Stimulated activated CD4-positive, alpha-beta T cell treated with anti-CD3 and anti-CD28 coated beads, Interleukin-2, amount 100 ng/mL, for 24 hours (primary cell): ENCODE measurements at places on chromosomes 6 and 20.

GRCh38 chr6:170407932-170408331 lies 101.4 kb downstream of the FAM120B start:
- no peak for DNase-seq

- no peak for DNase-seq
These were observed 263.5 kb downstream of the THBS2 start for GRCh38 chr6:168990019-168990751.

GRCh38 chr20:41014561-41015088 lies 14.0 kb upstream of the TOP1 start:
- no peak for DNase-seq

- no peak for DNase-seq
These were observed 112.8 kb downstream of the SAMD5 start for GRCh38 chr6:147621263-147621662.

DNA sequence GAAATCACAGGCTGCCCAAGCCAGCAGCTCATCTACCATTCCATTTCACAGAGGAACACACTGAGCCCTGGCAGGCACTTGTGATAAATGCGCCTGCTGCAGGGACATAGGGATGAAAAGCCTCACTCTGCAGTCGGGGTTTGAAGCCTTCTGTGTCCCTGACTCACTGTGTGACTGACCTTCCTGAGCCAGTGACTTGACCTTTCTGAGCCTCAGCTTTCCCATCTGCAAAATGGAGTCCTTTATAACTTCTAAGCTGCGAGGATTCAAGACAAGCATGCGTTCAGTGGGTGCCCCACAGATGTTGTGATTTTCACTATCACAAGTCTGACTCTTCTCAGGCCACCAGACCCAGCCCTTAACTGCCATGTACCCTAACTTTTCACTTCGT lies 5.5 kb downstream of the TGM2 start:
- DNase-seq, result no peak

DNA sequence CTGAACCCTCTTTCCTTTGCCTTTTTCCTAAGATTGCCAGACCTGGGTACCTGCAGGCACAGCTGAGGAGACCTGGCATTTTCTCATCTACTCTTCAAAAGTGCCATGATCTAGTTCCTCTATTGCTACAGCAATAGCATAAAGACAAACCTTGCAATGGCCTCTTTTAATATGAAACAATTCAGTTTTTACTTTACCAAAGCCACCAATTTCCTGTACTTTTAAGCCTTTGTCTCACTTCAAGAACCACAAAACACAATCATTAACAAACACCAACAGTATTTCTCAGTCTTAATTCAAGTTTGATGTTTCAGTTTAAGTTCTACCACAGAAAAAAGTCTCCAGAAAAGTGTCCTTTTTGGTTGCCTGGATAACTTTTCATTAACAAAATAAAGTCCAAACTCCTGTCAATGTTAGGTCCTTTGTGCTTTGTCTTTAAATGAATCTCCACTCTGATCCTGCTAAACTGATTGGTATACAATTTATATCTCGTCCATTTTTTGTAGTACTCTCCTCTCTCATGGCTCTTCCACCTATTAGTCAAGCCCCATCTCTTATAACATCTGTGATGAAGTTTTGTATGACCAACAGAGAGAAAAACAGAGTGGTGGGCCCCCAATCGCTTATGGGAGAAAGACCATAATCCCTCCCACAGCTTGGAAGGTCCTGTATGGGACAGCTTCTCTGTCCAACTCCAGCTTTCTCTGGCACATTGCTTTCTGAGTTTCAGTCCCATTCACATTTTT lies 50.5 kb upstream of the THEMIS start:
- DNase-seq, result no peak

DNA sequence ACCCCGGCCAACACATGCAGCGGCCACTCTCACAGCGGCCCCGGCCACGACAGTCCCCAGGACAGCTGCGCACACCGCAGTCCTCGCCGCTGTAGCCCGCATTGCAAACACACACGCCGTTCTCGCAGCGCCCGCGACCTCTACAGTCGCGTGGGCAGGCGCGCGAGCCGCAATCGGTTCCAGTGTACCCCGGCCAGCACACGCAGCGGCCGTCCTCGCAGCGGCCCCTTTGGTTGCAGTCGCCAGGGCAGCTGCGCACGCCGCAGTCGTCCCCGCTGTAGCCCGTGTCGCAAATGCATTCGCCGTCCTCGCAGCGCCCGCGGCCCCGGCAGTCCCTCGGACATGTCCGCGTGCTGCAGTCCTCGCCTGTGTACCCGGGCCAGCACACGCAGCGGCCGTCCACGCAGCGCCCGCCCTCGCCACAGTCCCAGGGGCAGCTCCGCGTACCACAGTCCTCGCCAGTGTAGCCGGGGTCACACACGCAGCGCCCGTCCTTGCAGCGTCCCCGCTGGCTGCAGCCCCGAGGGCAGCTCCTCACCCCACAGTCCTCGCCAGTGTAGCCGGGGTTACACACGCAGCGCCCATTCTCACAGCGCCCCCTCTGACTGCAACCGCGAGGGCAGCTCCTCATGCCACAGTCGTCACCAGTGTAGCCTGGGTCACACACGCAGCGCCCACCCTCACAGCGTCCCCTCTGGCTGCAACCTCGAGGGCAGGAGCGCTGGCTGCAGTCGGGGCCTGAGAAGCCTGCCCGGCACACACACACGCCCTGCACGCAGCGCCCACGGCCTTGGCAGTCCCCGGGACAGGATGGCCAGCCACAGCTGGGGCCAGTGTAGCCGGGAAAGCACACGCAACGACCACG lies 12.5 kb downstream of the TNXB start:
- DNase-seq, result no peak

GRCh38 chr20:22489626-22490286 lies 94.6 kb downstream of the FOXA2 start:
- no peak for DNase-seq

GRCh38 chr20:745683-746301 lies 22.5 kb downstream of the SLC52A3 start:
- no peak for DNase-seq

DNA sequence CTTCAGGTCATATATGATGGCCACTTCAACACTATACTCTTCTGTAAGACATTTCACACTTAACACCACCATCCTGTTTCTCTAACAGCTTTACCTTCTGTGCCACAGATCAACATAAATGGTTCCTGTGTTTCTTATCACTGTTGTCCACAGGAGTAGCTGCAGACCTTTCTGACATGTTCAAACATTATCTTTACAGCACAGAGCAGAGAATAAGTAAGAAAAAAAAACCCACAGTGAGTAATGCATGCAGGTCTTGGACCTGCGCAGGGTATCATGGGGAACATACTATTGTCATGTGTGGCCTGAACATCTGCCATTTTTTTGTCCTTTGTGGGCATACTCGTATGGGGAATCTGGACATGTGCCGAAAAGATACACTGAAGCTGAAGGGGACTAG lies 161.9 kb downstream of the KIF16B start:
- DNase-seq, result no peak

GRCh38 chr20:14307956-14308355 lies 29.5 kb downstream of the FLRT3 start:
- no peak for DNase-seq

- no peak for DNase-seq
These were observed 15.1 kb downstream of the BRD2 start for GRCh38 chr6:32983493-32983848.

- DNase-seq, result no peak
These were observed 939 bp downstream of the DTNBP1 start for GRCh38 chr6:15661853-15662325.

GRCh38 chr6:111603685-111604084 lies 2.0 kb downstream of the TRAF3IP2 start:
- no peak for DNase-seq

DNA sequence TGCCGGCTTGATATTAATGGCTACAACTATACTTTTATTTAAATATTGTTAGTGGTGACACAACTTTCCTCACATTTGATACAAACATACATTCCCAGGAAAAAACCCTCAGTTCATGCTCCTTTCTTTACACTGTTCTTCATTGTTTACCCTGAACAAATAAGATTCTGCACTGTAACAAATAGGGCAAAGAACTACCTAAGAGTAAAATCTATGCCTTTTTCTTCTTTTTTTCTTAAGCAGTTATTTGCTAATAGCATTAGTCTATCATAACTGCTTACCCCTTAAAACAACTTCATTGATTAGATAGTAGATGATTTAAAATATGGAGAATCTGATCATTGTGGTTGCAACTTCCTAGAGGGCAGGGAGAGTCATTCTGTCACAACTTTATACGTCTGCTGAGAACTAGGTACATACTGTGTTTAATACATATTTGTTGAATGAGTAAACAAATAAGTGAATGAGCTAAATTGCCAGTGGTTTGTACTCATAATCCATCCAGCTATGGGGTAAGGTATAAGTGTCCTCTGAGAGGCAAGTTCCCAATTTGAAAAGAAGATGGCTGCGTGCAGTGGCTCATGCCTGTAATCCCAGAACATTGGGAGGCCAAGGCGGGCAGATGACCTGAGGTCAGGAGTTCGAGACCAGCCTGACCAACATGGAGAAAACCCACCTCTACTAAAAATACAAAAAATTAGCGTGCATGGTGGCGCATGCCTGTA lies 161.0 kb downstream of the CDK19 start:
- no peak for DNase-seq

DNA sequence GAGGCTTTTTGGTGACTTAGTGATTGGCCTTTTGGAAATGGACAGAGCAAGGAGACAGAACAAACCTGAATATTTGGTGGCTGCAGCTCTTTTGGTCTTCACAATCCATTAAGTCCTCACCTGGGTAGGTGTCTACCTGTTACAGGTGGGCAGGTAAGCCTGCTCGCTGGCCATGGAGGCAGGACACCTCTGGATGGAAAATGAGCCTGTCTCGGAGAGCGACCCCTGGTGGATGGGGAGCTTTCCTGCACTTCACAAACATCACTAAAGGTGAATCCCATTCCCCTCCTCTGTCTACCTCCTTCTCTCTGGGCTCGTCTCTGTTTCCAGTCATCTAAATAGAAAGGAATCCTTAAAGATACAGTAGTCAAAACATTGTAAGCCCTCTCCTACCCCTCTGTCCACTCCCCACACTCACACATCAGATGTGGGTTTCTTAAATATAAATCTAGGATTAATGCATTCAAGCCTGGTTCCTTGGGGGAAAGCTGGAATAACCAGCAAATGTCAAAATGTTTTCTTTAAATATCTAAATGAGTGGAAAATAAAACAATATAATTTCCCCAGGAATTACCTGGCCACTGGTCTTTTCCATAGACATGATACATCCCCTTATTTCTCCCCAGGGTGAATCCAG lies 304.9 kb downstream of the CDH26 start:
- DNase-seq, result peak; percentile 64

DNA sequence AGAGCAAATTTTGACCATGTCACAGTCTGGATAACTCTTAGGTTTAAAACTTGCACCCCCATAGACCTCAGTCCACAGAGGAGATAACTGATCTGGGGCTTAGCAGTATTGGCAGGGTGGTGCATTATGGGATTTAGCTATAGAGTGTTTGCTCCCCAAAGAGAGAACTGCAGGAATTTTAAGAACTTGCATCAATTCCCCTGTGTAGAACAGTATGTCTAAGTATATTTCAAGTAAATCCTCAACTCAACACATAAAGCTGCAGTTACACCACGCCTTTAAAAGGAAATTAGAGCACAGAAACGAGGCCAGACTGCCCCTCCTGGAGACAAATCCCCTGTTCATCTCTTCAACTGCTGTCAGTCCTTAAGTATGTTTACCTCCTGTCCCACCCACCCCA lies 144.9 kb downstream of the TRMT11 start:
- DNase-seq, result no peak

- DNase-seq, result no peak
These were observed 43.8 kb downstream of the PTCHD4 start for GRCh38 chr6:48067148-48067712.

DNA sequence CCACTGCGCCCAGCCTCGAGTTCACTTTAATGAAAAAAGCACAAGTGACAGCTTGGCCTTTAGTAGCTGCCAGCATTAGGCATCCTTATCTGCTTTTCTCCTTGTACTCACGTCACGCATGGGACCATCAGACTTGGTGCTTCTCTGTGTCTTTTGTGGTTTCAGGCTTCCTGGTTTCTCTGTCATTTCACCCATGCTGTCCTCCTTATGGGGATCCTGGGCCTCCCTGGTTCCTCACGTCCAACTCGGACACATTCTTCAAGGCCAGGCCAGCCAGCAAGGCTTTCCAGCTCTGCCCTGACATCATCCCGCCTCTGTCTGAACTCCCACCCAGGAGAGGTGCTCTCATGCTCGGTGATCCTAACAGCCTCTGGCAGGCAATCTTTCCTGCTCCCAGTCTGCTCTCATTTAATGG lies 83.2 kb downstream of the TIAM2 start:
- DNase-seq, result no peak
